ENCODE measurements at places on chromosomes 2 and 18.

GRCh38 chr2:5385596-5385995, 306.6 kb upstream of the SOX11 start:
- DNase-seq, result no peak

GRCh38 chr2:231764760-231765159, 16.3 kb downstream of the PDE6D start:
- DNase-seq, result no peak

DNA sequence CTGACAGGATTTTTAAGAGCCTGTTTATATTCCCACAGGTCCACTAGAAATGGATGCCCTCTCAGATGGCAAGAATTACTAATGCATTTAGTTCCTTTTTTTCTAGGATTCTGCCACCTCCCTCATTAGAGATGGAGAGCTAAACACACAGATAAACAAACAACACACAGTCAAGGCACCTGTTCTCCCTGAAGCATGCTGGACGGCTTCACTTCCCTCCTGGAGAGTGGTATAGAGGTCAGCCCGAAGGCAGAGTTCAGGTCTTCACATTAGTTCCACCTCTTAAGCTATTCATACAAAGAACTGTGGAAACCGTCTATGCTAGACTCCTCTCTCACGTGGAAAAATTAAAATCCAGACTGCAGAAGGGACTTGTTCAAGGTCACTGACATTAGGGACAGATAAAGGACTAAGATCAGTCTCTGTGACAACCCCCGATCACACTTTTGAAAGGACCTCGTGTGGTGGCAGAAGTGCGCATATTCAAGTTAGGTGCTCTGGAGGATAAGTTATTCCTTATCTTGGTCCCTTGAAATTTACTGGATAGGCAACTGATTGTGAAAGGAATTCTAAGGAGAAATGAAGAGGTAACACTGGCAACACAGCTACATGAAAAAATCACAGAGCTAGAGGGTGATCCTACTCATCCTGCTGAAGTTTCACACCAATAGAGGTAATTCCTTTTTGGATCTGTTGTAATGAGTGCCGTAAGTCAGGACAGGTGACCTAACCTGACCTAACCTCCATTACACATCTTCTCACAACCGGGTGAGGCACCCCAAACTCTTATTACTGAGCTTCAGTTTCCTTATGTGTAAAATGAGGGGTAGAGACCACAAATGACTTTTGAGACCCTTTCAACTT, 75.1 kb downstream of the SPRED2 start:
- no peak for DNase-seq

GRCh38 chr18:63586431-63586830, 712 bp upstream of the SERPINB13 start:
- DNase-seq, result no peak

- DNase-seq, result no peak
These were observed 25.6 kb downstream of the ZNF407 start for GRCh38 chr18:74623047-74623816.

GRCh38 chr2:487186-488079, 189.8 kb downstream of the TMEM18 start:
- DNase-seq, result no peak

GRCh38 chr2:43268066-43268953, 41.9 kb upstream of the ZFP36L2 start:
- no peak for DNase-seq

DNA sequence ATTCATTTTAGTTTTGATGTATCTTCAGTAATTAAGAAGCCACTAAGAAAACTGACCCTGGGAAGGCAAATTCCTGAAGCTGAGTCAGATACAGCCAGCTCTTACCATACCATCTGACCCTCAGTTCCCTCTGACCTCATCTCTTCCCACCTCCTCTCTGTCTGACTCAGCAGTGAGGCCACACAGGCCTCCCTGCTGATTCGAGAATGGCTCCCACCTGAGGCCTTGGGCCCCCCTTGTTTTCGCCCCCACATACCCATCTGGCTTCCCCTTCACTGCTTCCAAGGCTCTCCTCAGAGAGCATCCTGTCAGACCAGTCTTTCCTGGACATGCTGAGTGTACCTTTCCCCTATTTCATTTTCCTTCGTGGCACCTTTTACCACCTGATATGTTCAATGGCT, 71.0 kb upstream of the CYP1B1 start:
- DNase-seq, result no peak

DNA sequence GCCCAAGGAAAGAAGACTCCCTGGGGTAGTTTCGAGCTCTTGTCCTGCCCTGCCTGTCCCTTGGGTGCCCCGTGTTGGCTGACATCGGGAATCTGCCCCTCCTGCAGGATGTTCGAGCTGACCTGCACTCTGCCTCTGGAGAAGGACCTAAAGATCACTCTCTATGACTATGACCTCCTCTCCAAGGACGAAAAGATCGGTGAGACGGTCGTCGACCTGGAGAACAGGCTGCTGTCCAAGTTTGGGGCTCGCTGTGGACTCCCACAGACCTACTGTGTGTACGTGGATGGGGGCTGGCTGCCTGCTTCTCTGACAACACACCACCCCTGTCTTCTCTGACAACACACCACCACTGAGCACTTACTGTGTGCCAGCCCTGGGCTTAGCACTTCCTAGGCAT, 210.8 kb downstream of the DYSF start:
- no peak for DNase-seq

GRCh38 chr18:35717182-35717581, 135.6 kb downstream of the GALNT1 start:
- no peak for DNase-seq

- DNase-seq, result peak; percentile 46
These were observed 44.5 kb downstream of the SH3RF3 start for GRCh38 chr2:109173311-109174171.

DNA sequence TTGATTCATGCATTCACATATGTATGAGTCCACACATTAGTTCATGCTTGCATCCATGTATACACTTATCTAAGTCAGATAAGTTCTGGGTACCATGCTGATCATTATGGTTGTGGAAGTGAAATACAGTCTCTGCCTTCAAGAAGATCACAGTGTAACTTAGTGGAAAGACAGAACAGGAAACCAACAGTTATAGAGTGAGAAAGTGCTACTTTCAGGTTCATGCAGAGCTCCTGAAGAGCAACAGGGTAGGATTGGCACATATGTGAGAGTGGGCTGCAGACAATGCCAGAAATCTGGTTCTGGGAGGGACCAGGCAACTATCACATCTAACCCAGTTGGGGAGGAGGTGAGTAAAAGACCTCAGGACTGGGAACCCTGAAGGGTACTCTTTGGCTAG, 35.4 kb upstream of the PGAP1 start:
- DNase-seq, result no peak

Data from SHP77 (cell line).